ENCODE measurements at places on chromosomes 7 and 10.

DNA sequence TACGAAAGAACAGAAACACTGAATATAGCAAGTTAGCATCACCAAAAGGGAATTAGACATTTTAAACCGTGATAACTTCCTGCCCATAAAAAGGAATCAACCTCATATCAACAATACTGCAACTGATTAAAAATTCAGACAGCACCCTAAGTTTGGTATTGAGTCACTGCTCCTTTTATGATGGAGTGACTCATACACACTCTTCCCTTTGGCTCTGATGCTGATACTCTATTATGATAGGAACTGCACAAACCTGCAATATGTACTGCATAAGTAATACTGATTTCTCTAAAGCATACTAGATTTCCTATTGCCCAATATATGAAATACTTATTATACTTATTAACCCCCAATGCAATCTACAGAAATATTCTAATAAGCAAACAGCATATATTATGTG lies 118.7 kb downstream of the PARD3 start:
- DNase-seq: no peak

GRCh38 chr7:143906151-143906550 lies 4.2 kb upstream of the TCAF1 start:
- no peak for DNase-seq

DNA sequence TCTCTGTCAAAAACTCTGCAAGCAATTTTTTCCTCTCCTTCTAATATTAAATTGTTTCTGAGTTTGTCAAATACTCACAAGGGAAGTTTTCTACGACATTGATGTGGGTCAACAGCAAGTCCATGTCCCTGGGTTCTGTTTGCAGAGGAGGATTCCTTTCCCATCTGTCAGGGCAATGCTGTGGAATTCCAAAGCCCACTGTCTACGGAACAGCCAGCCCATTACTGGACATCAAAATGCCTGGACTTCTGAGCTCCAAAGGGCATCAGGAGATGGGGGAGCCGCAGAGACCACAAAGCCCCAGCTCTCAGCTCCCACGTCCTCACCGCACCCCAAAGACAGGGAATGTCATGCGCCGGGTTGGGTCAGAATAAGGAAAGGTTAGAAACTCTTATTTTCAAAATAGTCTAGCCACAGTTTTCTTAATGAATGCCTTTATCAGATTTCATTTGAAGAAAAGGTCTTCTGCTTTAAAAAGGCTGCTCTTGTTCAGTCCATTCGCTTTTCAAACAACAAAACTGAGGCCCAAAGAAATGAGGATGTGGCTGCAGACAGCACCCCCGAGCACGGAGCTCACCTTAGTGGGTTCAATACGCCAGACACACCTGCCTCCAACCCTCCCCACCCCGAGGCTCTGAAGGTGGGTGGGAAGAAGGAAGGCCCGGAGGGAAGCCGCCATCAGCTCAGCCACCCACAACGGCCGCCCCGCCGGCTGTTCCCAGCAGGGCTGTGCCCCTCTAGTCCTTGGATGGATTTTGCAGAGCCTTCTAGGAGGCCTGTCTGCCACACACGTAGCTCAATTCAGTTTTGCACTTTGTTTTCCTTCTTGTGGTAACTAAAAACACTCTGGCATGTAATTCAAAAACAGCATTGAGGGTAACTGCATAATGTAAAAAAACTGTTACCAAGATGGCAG lies 44.7 kb downstream of the PTPRN2 start:
- DNase-seq: no peak

GRCh38 chr7:131844369-131844768 lies 287.9 kb upstream of the PODXL start:
- no peak for DNase-seq

DNA sequence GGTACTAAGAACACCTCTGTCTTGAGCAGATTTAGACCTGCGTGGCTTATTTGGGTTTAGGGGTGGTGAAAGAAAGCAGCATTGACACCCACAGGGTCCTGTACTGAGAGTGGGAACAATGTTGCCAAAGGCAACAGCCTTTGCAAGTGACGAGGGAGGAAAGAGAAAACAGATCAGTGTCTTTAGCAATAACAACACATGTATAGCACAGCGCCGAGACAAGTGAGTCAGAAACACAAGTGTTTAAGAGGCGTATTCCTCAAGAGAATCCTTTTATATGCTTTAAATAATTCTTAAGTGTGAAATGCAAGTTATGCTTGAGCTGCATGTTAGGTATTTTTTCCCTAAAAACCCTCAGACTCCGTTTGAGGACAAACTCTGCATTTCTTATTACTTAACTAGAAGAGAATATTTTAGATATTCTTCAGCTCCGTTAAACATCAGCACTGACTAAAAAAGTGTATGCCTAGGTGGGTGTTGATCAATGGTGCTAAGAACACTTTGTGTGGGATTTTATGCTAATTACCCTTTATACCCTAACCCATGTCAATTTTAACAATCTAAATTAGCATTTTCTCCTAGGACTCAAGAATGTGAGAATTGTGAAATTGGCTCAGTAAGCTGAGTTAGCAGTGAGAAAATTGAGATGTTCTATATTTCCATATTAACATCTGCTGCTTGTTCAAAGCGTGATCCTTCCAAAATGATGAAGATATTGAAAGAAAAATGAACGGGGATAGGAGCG lies 1095.4 kb upstream of the CELF2 start:
- no peak for DNase-seq

DNA sequence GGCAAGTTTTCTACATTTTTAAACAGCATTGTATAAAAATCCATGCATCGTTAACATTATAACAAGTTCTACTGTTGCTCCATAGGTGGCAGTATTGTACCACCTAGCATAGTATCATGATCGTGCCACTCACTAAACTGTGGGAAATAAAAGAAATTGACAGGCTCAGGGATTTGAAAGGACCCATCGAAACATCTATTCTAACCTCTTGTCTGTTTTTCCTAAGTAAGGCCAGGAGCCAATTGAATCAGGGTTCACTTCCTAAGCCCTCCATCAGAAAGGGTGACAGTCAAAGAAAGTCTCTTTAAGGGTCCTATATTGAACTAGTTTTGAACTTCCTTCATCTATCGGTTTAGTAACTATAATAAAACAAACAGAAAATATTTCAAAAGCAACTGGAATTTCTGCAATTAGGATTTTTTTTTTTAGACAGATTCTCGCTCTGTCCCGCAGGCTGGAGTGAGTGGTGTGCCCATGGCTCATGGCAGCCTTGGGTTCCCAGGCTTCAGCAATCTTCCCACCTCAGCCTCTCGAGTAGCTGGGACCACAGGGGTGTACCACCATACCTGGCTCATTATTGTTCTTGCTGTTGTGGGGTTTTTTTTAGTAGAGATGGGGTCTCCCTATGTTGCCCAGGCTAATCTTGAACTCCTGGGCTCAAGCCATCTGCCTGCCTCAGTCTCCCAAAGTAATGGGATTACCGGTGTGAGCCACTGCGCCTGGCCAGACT lies 9.4 kb downstream of the HACD1 start:
- DNase-seq: no peak

- DNase-seq: no peak
Observed at GRCh38 chr7:142161921-142162320, 50.4 kb downstream of the MGAM2 start.

DNA sequence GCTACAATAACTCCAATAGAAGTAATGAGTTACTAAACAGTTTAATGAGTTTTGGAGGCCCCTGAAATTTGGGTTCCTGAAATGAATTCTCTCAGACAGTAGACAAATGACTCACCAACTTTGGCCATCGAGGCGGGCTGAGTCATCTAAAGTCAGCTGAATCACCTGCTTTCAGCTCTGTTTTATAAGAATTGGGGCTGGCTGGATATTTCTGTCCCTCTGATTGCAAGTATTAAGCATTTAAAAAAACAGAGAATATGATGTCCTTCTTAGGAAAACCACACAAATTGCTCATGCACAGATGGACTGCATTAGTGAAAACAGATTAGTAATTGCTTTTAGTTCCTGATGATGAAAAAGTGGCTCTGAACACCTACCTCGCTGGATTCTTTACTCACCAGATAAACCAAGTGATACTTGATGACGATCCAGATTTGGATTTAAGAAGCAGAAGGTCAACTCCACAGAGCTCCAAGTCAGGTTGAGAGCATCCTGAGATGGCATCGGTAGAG lies 59.1 kb downstream of the ZNF365 start:
- peak; percentile 91 for DNase-seq

GRCh38 chr10:88908194-88908593 lies 28.1 kb downstream of the STAMBPL1 start:
- DNase-seq: no peak

DNA sequence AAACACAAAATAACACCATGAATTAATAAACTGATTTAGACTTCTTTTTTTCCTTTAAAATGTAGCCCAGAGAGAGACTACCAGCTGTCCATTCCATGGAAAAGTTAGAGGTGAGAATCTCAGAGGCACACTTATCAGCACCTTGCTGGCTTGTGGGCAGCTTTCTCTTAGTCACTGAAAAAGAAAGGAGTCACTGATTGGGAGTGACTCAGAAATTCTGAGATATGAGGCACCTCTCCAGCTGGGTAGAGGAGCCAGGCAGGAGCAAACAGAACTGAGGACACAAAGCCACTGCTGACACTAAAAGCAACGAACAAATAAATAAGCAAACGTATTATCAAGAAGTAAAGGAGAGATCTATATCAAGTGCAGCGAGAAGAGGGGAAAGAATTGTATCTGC lies 310.6 kb downstream of the PARD3 start:
- no peak for DNase-seq

GRCh38 chr7:8425223-8425622 lies 8.2 kb upstream of the NXPH1 start:
- no peak for DNase-seq

DNA sequence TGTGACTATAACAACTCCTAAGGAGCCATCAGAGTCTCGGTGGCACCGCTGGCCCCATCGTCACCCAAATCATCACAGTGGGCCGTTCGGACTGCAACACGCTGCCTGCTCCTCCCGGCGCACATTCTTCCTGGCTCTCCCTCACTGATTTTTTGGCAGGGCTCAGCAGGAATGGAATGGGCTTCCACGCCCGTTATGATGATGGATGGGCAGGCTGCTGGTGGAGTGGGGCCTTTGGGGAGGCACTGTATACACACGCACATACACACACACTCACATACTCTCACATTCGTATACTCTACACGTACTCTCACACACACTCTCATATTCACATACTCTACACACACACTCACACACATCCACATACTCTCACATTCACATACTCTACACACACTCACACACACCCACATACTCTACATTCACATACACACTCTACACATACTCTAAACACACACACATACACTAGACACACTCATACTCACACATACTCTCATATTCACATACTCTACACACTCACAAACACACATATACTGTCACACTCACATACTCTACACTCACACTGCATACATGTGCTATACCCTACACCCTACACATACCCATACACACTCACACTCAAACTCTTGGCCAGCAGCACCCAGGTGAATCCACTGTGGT lies 99.8 kb downstream of the KCNMA1 start:
- peak; percentile 83 for DNase-seq

GRCh38 chr7:157499835-157500153 lies 163.0 kb downstream of the DNAJB6 start:
- peak; percentile 36 for DNase-seq

GRCh38 chr10:21649454-21649872 lies 115.4 kb downstream of the MLLT10 start:
- DNase-seq: no peak

GRCh38 chr10:101903827-101904550 lies 60.4 kb upstream of the KCNIP2 start:
- no peak for DNase-seq

DNA sequence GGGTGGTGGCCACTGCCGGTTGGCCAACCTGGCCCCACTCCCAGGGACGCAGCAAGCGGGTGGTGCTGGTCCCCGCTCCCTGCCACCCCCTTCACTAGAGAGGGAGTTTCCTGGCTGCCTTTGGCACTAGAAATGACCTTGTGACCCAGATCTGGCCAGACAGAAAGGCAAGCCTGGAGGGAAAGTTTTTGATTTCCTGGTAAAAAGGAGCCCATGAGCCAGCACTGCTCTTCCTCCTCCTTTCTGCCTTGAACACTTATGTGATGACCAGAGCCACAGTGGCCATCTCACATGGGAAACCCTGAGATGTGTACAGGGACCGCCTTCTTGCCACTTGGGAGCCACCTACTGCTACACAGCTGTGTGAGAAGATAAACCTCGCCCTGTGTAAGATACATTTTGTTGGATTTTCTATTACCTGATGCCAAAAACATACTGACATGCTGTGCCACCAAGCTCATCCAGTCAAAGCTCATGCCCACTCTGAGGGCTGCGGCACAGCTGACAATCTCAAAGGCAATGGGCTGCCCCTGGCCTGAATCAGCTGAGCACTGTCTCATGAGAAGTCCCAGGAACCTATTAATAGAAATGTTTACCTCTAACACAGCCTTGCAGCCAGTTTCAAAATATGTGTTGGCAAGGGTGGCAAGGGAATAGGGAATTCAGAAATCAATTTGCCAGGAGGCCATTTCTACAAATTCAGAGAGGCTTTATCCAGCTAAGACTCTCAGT lies 94.0 kb downstream of the CYTH3 start:
- DNase-seq: peak; percentile 83

DNA sequence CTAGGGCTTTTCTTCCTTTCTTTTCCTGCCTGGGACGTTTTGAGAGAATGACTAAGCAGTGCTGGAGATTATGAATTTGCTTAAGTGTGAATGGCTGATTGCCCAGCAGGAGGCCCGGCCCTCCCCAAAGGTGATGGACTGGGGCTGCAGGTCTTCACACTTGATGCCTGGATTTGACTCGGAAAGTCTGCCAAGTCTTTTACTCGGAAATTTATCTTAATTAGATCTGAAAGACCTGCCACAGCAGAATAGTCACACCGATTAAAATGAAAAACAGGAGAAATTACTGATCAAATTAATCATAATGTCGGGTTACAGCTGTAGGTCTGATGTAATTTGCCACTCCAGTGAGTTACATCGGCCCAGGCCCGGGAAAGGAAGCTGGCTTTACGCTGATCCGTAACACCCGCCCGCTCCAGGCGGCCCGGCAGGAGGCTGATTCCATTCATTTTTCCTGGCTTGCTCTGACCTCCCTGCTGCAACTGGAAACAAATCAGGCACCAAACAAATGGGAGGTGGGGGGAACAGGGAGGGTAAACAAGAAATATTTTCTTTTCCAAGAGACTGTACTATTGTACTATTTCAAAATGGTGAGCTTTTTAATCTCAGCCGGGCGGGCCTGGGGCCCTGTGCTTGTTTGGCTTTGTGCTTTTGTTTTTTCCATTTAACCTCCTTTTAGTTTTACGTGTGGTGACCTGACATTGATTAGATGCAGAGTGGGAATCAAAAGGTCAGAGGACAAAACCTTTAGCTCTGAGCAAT lies 212.4 kb upstream of the YAE1 start:
- peak; percentile 53 for DNase-seq

- no peak for DNase-seq
Observed at GRCh38 chr10:107409522-107409921, 245.0 kb upstream of the SORCS1 start.

DNA sequence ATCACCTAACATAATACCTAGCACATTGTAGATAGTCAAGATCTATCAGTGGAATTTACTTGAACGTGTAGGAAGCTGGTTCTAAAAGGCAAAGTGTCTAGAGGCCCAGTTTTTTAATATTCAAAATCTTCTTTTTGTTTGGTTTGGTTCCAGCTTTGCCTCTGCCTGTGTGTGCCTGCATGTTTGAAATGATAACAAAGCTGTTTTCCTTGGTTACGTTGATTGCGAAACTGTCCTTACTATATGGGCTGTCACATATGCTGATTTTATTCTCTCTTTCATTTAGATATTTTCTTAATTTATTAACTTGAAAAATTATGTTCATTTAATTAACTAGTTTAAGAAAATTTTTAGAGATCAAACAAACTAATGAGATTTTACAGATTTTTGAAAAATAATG lies 237.3 kb downstream of the SEMA3A start:
- no peak for DNase-seq

GRCh38 chr10:8424555-8425211 lies 370.2 kb downstream of the GATA3 start:
- no peak for DNase-seq

GRCh38 chr7:73483171-73483570 lies 38.9 kb downstream of the BAZ1B start:
- no peak for DNase-seq

Data from aorta (tissue), 5 donors.